ENCODE measurements at places on chromosomes 12 and 14.

DNA sequence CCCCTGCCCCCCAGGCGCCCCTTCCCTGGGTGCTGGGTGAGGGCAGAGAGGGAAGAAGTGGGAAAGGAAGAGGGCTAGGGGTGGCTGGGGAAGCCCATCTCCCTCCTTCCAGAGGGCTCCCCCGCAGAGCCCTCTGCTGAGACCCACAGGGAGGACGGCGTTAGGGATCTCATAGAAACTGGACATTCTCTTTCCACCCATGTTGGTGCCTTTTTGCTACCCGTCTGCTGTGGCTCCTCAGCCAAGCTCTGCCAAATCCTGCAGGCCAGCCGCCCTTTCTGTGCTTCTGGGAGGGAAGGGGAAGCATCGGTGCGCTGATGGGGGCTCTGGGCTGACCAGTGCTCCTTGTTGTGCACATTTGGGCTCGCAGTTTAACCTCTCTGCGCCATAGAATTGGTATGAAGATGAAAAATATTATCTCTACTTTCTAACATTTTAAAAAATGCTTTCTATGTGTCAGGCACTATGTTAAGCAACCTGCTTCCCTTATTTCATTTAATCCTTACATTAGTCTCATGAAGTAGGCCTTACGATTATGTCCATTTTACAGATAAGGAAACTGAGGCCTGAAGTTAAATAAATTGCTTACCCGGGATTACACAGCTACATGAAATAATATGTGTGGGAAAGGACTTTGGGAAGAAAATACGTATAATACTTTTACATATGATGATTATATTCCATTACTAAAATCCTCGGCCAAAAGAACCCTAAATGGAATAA lies 981 bp downstream of the SLC48A1 start:
- H3K36me3 ChIP-seq = no peaks in the 10 kb centered on the region
- H3K4me1 ChIP-seq = peaks cover 40% of the 10 kb centered on the region
- DNase-seq = no peak
- peak overlapping the region; percentile 72 for H3K27ac ChIP-seq
- peak overlapping the region; percentile 94 for H3K4me3 ChIP-seq

- H3K4me3 ChIP-seq = no peak overlapping the region
- DNase-seq = no peak
- peaks cover 2% of the 10 kb centered on the region for H3K36me3 ChIP-seq
- H3K27me3 ChIP-seq = peaks cover 10% of the 10 kb centered on the region
Measured at GRCh38 chr14:94823556-94824341, 53.8 kb upstream of the GSC start.

- no peak overlapping the region for H3K4me3 ChIP-seq
- H3K27ac ChIP-seq = no peak overlapping the region
- no peaks in the 10 kb centered on the region for H3K27me3 ChIP-seq
- DNase-seq = no peak
- no peaks in the 10 kb centered on the region for H3K4me1 ChIP-seq
Measured at GRCh38 chr14:56918849-56919574, 108.7 kb upstream of the OTX2 start.

DNA sequence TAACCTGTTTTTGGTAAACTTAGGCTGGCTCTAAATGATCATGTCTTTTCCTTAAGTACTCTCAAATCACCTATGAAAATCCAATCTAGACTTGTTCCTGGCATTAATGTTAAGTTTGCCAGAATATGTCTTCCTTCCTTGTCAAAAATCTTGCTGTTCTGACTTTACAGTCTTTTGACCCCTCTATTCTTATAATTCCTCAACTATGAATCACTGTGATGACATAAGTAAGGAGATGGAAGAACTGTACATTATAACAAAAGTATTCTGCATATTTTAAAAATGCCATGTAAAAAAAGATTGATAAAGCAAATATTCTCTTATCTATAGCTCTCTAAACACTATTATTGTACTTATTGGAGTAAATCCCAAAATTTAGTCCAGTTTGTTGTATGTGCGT lies 51.4 kb upstream of the BAZ1A start:
- H3K4me1 ChIP-seq = peaks cover 32% of the 10 kb centered on the region
- no peak overlapping the region for H3K27ac ChIP-seq
- peaks cover 1% of the 10 kb centered on the region for H3K36me3 ChIP-seq
- no peak overlapping the region for H3K4me3 ChIP-seq

- no peak for DNase-seq
- no peak overlapping the region for H3K27ac ChIP-seq
Measured at GRCh38 chr12:42741771-42742510, 152.4 kb upstream of the PRICKLE1 start.

- H3K27ac ChIP-seq = no peak overlapping the region
- H3K27me3 ChIP-seq = peaks cover 87% of the 10 kb centered on the region
- H3K4me3 ChIP-seq = no peak overlapping the region
- H3K36me3 ChIP-seq = peaks cover 7% of the 10 kb centered on the region
- DNase-seq = no peak
Measured at GRCh38 chr14:28758885-28759652, 7.5 kb upstream of the FOXG1 start.

GRCh38 chr12:59365133-59365532 lies 230.7 kb upstream of the SLC16A7 start:
- no peak overlapping the region for H3K4me3 ChIP-seq
- H3K36me3 ChIP-seq = no peaks in the 10 kb centered on the region
- H3K27me3 ChIP-seq = no peaks in the 10 kb centered on the region
- DNase-seq = no peak

DNA sequence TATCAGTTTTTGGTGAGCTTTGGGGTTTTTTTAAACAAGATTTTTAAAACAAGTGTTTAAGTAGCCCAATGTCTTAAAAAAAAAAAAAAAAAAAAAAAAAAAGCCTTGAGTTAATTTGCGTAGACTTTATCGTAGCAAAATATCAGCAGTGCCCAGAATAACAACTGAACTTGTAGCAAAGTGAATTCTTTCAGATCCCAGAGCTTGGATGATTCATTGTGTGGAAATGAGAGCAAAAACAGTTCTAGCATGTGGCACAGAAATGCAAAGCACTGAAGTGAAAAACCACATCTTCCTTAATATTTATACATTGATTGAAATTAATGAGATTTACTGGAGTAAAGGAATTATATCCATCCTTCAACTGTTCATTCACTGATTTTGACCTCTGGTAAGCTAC lies 258.1 kb downstream of the EGLN3 start:
- DNase-seq = no peak
- H3K4me3 ChIP-seq = no peak overlapping the region
- no peaks in the 10 kb centered on the region for H3K36me3 ChIP-seq
- H3K4me1 ChIP-seq = no peaks in the 10 kb centered on the region
- no peak overlapping the region for H3K27ac ChIP-seq

- H3K4me1 ChIP-seq = peaks cover 12% of the 10 kb centered on the region
- no peak for DNase-seq
- no peak overlapping the region for H3K27ac ChIP-seq
- H3K4me3 ChIP-seq = no peak overlapping the region
- H3K27me3 ChIP-seq = no peaks in the 10 kb centered on the region
- H3K36me3 ChIP-seq = no peaks in the 10 kb centered on the region
Measured at GRCh38 chr14:102911991-102912761, 10.3 kb upstream of the AMN start.

DNA sequence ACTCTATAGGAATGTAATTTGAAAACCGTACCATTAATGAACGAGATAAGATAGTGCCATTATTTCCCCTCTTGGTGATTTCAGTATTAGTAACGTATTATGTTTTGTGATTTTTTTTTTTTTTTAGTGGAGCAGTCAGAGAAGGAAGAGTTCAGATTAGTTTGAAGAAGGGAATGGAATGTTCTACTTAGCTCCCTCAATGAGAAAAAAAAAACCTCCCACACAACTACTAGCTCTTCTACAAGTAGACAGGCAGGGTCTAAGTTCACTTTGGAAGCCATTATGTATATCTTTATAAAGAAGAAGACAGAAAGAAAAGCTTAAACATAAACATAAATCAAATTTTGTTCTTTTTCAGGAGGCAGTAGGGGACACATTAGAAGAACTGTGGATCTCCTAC lies 27.3 kb downstream of the PNMA1 start:
- H3K27me3 ChIP-seq = no peaks in the 10 kb centered on the region
- DNase-seq = no peak
- no peaks in the 10 kb centered on the region for H3K4me1 ChIP-seq
- peak overlapping the region; percentile 46 for H3K27ac ChIP-seq
- no peak overlapping the region for H3K4me3 ChIP-seq
- H3K36me3 ChIP-seq = peaks cover 1% of the 10 kb centered on the region

DNA sequence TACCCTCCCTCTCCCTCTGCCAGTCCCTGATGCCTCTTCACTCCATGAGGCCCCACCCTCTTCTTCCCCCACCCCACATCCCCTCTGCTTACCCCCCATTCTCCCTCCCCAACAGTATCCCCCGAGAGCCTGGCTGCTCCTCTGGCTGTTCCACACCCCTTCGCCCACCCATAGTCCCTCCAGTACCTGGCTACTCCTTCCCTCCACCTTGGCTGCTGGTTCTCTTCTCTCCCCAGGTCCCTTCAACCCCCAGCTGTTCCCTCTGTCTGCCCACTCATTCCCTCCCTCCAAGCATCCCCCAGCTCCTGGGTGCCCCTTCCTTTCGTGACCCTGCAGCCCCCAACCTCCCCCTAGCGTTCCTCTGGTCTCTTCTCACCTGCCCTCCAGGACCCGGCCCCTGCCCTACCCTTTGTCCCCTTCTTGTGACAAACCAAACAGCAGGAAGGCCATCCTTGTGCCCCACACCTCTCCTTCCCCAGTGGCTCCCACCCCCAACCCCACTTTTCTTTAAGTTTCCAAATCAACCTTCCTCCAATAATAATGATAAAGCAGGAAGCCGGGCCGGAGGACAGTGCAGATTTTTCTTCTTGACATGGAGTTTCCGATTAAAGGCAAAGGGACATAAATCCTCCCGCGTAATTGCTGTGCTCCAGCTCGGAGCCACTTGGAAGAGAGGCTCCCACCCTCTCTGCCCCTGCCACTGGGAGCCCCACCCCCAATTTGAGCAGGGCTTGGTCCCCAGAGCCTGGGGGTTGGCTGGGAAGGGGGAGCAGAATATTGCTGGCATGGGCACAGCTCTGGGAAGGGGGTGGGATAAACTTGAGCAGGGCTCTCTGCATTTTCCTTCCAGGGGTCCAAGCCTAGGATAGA lies 40.0 kb downstream of the SMUG1 start:
- H3K27ac ChIP-seq = no peak overlapping the region
- no peaks in the 10 kb centered on the region for H3K4me1 ChIP-seq
- H3K4me3 ChIP-seq = no peak overlapping the region
- no peak for DNase-seq

- peak; percentile 19 for DNase-seq
- H3K27ac ChIP-seq = no peak overlapping the region
- H3K4me1 ChIP-seq = peaks cover 21% of the 10 kb centered on the region
Measured at GRCh38 chr14:103624860-103625259, 4.2 kb upstream of the KLC1 start.

DNA sequence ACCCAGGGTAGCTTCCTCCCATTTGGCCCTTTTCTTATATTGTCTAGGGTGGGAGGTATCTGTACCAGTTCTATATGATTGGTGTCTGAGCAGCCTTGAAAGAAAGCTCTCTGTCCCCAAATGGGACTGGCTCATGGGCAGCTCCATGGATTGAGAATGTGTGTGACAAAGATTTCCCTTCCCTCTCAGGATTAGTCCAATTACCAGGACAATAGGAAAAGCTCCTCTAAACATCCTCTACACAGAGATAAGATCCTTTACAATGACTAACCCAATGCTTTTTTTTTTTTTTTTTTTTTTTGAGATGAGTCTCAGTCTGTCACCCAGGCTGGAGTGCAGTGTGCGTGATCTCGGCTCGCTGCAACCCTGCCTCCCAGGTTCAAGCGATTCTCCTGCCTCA lies 112.1 kb downstream of the SLC35F4 start:
- H3K4me3 ChIP-seq = no peak overlapping the region
- no peaks in the 10 kb centered on the region for H3K27me3 ChIP-seq
- H3K4me1 ChIP-seq = no peaks in the 10 kb centered on the region
- no peak for DNase-seq
- no peaks in the 10 kb centered on the region for H3K36me3 ChIP-seq

- H3K36me3 ChIP-seq = no peaks in the 10 kb centered on the region
- no peak overlapping the region for H3K4me3 ChIP-seq
- H3K27ac ChIP-seq = no peak overlapping the region
- no peaks in the 10 kb centered on the region for H3K27me3 ChIP-seq
- no peak for DNase-seq
- no peaks in the 10 kb centered on the region for H3K4me1 ChIP-seq
Measured at GRCh38 chr14:30020271-30020670, 92.6 kb upstream of the PRKD1 start.

GRCh38 chr12:82793751-82794281 lies 107.1 kb downstream of the TMTC2 start:
- no peaks in the 10 kb centered on the region for H3K27me3 ChIP-seq
- H3K4me1 ChIP-seq = no peaks in the 10 kb centered on the region
- DNase-seq = no peak
- H3K27ac ChIP-seq = no peak overlapping the region

DNA sequence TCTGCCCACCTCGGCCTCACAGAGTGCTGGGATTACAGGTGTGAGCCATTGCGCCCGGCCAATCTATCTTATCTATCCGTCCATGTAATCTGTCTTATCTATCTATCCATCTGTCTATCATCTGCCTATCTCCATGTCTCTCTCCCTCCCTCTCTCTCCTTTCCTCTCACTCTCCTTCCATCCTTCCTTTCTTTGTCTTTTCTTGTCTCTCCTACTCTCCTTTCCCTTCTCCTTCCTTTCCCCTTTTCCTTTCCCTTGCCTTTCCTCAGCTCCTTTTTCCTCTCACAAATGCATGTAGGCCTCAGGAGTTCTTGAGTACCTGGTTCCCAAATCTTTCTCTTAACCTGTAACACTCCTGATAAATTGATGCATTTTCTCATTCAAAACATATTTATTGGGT lies 89.3 kb upstream of the WSCD2 start:
- no peak overlapping the region for H3K4me3 ChIP-seq
- H3K27ac ChIP-seq = no peak overlapping the region
- DNase-seq = no peak
- no peaks in the 10 kb centered on the region for H3K4me1 ChIP-seq
- H3K36me3 ChIP-seq = no peaks in the 10 kb centered on the region
- H3K27me3 ChIP-seq = peaks cover 12% of the 10 kb centered on the region

DNA sequence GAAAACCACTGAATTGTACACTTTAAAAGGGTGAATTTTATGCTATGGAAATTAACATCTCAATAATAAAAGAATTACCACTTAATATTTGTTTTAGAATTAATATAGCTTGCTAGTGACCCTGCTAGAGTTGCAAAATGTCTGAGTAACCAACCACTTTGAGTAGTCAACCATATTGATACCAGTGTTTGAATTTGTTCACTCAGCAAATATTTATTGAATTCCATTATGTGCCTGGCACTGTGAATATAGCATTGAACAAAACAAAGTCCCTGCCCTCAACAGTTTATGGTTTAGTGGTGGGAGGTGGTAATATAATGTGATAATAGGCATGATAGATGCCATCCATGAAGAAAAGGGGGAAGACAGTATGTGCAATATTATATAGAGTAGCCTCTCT lies 4.6 kb downstream of the SNRPF start:
- H3K4me3 ChIP-seq = no peak overlapping the region
- peaks cover 13% of the 10 kb centered on the region for H3K4me1 ChIP-seq
- DNase-seq = no peak
- no peaks in the 10 kb centered on the region for H3K27me3 ChIP-seq
- H3K27ac ChIP-seq = no peak overlapping the region

GRCh38 chr12:19614601-19615383 lies 175.5 kb downstream of the AEBP2 start:
- no peak overlapping the region for H3K27ac ChIP-seq
- no peaks in the 10 kb centered on the region for H3K27me3 ChIP-seq
- H3K4me1 ChIP-seq = peaks cover 6% of the 10 kb centered on the region
- DNase-seq = no peak

- H3K36me3 ChIP-seq = peaks cover 4% of the 10 kb centered on the region
- peaks cover 30% of the 10 kb centered on the region for H3K4me1 ChIP-seq
- peak overlapping the region; percentile 69 for H3K27ac ChIP-seq
- no peak for DNase-seq
Measured at GRCh38 chr14:90276646-90277367, 20.5 kb downstream of the PSMC1 start.
